ENCODE measurements at places on chromosomes 2 and 18.

DNA sequence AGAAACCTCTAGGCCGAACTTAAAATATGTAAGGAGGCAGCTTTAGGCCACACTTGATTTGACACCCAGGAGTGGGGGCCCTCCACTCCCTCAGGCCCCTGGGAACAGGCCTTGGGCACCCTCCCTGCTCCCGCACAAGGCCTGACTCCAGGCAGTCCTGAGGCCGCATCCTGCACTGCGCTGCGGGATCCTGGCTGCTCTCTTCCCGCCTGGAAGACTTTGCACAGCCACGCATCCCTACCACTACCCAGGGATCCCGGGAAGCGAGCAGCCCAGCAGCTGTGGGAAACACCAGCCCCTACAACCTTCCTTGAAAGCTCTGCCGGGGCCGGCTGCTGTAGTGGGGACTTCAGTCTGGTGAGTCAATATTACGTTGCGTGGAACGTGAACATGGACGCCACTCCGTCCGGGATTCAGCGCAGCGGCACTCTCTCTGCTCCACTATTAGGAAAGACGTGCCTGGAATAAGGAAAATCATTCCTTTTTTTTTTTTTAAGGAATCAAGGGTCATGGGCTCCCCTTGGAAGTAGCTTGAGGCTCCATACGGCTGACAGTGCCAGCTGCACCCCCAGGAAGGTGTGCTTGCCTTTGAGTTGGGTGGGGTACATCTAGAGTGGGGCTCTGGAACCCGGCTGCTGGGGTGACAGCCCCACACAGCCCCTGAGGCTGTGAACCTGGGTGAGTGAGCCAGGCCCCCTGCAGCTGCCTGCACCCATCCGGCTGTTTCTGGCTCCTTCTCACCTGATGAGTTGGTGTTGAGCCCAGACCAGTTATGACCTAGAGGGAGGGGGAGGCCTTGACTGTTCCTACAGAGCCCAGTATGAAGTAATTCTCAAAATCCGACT, 119.2 kb upstream of the TMEM18 start:
- no peak for DNase-seq

DNA sequence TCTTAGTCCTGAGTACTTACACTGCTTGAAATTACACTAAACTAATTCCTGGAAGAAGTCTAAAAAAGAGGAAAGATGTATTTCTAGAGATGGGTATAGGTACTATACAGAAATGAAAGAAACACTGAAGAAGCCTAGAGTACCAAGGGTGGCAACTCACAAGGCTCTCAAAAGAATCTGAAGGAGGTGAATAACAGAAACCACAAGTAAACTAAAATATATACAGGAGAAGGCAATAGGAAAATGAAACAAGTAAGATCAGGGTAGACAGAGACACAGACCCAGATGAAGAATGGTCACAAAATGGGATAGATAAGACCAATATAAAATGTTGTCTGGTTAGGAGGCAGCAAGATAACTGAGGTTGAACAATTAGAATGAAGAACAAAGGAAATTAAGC, 59.9 kb downstream of the USP37 start:
- no peak for DNase-seq

GRCh38 chr2:7730990-7731389, 813.8 kb downstream of the RNF144A start:
- no peak for DNase-seq

DNA sequence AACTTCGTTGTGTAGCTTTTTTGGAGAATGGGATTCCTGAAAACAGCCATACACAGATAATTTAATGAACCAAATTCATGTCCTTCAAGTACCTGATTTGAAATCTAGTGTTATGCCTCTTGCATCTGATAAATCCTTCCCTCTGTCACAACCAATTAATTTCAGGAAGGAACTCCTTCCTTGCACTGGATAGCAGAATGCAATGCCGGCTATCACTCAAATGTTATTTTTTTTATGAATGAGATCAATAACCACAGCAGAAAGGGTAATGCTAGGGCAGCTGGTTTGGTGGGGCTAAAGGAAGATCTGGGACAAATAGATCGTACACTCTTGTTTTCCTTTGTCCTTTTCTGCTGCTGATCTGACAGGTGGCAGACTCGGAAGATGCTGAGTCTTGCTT, 899.5 kb upstream of the GYPC start:
- DNase-seq: no peak

DNA sequence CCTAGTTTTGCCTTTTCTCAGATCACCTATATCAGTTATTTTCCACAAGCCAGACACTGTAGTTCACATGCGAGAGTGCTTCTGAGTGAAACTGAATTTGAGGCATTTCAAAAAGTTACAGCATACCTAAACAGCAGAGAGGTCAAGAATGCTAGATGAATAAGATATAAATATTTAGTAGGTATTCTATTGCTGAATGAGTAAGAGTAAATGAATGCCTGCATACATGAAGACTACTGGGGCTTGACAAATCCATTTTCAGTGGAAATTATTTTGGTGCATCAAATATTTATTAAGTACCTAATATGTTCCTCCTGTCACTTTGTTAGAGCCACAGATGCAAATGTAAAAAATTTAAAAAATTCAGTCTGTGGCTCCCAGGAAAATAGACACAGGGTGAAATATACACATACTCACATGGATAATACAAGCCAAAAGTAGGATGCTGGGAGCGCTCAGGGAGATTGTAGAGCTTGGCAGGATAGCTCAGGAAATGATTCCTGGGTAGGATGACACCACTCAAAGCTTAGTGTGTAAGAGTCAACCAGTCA, 27.6 kb upstream of the CDC42EP3 start:
- no peak for DNase-seq

- no peak for DNase-seq
These were observed 726.8 kb upstream of the DDX18 start for GRCh38 chr2:117087535-117088291.

DNA sequence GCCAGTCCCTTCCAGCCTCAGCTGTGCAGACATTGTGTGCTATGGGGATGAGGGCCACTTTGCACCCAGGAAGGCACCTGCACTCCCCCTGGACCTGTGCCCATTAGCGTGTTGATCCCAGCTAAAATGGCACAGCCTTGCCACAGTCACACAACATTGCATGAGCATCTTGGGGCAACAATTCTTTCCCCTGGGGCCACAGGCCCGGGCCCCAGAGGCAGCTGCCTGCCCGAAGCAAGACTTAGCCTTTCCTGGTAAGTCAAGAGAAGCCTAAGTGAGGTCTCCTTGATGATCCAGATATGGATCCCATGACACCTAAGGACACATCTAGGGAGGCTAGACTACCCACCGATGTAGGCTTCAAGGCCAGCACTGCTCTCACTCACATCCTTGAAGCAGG, 202.1 kb downstream of the BCL11A start:
- no peak for DNase-seq

- DNase-seq: peak; percentile 52
These were observed 411.8 kb downstream of the SOX11 start for GRCh38 chr2:6103949-6104348.

GRCh38 chr2:231727621-231728020, 19.3 kb downstream of the PTMA start:
- no peak for DNase-seq

DNA sequence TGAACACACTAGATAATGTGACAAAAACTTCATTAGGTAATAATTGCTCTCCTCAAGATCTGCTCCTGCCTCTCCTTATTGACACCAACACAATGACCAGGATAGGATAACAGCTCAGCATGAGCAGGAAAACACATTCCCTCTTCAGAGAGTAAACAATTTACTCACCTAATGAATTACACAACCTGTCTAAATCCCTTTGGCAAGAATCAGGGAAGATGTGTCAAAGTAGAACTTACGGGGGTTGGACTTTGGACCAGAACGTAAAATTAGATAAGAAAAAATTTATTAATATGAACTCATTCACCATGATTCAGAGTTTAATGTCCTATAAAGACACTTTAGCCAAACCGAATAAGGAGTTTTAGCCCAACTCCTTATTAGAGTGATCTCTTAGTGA, 512.2 kb downstream of the SATB2 start:
- no peak for DNase-seq

GRCh38 chr2:56049233-56049845, 125.8 kb upstream of the EFEMP1 start:
- no peak for DNase-seq

- no peak for DNase-seq
These were observed 14.0 kb upstream of the ST6GAL2 start for GRCh38 chr2:106899786-106900530.

DNA sequence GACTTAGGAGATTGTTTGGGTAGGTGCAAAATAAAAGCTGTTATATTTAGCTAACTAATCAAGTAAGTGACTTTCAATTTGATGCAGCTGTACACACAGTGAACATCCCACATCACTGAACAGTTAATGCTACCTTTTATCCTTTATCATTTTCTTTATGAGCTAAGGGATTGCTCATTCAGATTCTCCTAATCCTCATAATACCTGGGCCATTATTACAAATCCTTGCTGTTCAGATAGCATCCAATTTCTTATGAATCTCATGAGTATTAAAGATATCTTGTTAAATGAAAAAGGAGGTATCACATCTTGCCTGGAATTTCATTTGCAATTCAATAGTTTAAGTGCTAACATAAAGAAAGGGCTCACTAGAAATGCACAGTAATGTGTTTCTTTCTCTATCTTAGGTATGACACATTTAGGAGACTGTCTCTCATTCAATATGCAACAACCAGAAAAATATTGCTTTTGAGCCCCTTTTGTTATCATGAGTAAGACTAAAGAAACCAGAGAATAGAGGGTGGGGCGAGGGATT, 918.5 kb downstream of the CBLN2 start:
- no peak for DNase-seq

DNA sequence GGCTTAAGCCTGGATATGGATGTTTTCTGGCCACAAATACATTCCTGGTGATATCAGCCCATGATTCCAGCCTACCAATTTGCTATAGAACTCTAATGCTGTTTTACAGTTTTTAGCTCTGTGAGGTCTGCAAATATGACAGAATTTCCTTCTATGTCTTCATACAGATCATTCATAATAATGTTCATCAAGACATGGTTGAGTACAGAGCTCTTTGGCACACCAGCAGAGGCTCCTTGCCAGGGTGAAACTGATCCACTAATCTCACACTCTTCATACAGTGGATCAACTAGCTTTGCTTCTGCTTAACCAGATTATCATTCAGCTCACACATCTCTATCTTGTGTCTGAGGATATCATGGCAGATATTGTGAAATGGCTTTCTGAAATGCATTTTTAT, 672.1 kb downstream of the STK39 start:
- DNase-seq: no peak

- no peak for DNase-seq
These were observed 11.9 kb downstream of the CLK1 start for GRCh38 chr2:200852605-200853004.

DNA sequence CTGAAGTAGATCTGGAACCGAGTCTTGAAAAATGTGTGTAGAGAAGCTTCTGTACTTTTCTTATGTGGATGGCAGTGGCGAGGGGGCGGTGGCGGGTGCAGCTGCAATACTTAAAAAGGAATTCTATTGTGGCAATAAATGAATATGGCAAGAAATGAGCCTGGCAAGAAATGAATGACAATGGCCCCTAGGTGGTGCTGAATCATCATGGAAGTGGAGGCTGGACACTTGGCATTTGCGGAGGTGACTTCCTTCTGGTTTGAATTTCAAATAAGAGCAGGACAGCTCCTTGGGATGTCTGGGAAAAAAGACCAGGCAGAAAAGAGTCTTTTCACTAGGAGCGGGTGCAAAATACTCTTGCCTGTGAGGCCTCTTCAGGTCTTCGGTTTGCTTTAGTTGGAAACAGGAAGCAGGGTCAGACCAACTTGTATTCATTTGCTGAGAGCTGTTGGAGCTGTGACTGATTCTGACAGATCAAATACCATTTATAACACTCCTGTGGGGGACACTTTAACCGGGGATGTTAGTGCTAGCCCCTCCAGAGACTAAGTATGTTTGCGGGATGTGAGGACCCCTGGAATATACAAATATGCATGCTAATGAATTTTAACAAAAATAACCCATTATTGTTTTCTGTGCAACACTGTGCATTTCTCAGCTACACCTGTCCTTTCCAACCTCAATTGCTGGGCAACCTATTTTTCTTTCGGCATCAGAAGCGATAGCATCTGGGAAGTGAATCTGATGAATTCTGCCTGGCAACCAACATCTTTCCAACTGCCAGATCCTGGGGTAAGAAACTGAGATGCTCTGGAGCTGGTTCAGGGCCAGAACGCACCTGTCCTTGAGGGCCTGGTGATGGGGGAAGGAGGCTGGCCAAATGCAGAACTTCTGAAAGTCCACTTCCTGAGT, 35.4 kb downstream of the FASTKD2 start:
- DNase-seq: peak; percentile 21

- DNase-seq: no peak
These were observed 63.7 kb downstream of the SLC8A1 start for GRCh38 chr2:40388161-40388560.

- DNase-seq: no peak
These were observed 36.3 kb upstream of the MBP start for GRCh38 chr18:77168811-77169311.

- no peak for DNase-seq
These were observed 213.3 kb downstream of the NAPG start for GRCh38 chr18:10739152-10739551.

GRCh38 chr2:19865151-19865550, 36.6 kb downstream of the TTC32 start:
- no peak for DNase-seq

- DNase-seq: no peak
These were observed 229.2 kb upstream of the TFPI start for GRCh38 chr2:187783446-187783845.

GRCh38 chr2:176156301-176156806, 753 bp upstream of the HOXD3 start:
- DNase-seq: no peak

DNA sequence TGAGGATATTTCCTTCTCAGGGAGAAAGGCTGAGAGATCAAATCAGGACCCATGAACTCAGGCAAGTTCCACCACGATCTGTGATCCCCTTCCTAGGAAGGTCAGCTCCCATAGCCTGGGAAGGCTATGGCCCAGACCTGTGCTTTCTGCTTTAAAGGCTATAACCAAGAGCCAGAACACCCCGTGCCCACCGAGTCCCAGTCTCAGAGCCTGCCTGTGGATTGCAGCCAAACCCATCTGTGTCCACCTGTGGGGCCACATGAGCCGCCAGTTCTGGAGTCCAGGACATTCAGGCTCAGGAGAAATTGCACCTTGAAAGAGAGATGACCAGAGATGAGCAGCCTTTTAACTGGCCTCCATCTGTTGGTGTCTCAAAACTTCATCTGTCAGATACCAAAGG, 46.9 kb downstream of the MAL start:
- DNase-seq: no peak

All from Peyer's patch (tissue), 4 donors.